ENCODE measurements at places on chromosomes 3 and 15. TPM values are rescaled to one million over a fixed set of nuclear protein-coding genes. Genes with fewer than 3 reads are reported as not detected.

UBAP1L gene
- total RNA-seq, result 0.59 TPM

TRIM42 gene
- not detected for total RNA-seq

DPPA2 gene
- not detected for total RNA-seq

ERC2 gene
- total RNA-seq, result not detected

RARRES1 gene
- total RNA-seq, result 7.3 TPM

C2CD4A gene
- total RNA-seq, result not detected

Data from A549 treated with CpdA at 1 μM for 4 hours (cell line).